ENCODE measurements at places on chromosomes 2 and 18.

- DNase-seq, result peak; percentile 66
Observed at GRCh38 chr2:101419096-101419663, 31.9 kb upstream of the CREG2 start.

- DNase-seq, result no peak
Observed at GRCh38 chr18:9215221-9215933, 78.8 kb downstream of the ANKRD12 start.

DNA sequence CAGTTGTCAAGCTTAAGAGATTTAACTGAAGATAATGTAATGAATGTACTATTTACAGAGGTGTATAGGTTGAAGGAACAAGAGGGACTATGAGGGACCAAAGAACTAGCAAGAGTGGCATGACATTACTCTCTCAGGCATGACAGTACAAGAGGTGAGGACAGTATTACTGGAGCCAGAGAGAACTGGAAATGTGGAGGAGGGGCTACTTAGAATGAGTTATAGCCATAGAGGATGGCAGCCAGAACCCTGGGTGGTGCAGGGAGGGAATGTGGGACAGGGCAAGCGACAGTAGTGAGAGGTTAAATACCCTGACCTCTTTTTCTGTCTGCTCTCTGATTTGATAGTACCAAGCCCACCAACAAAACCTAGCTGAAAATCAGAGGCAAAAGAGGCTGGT lies 122.6 kb upstream of the UGP2 start:
- DNase-seq, result no peak

GRCh38 chr18:70459251-70459650 lies 170.4 kb downstream of the SOCS6 start:
- no peak for DNase-seq

GRCh38 chr2:230640540-230641011 lies 72.1 kb upstream of the CAB39 start:
- no peak for DNase-seq

DNA sequence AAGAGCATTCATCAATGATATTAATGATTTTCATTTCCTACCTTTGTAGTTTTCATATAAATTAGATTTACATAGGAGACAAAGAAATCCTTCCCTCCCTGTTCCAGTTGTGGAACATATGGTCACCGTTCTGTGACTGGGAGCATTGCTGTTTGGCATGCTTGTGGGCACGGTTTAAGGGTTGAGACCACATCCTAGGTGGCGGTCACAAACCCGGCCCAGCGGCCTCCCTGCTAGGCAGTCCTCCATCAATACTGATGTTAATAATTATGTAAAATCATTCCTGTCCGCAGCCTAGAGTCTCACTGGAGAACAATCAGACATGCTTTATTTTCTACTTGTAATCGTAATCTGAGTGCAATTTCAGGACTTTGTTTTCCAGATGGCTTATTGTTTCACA lies 117.9 kb downstream of the AGAP1 start:
- no peak for DNase-seq

DNA sequence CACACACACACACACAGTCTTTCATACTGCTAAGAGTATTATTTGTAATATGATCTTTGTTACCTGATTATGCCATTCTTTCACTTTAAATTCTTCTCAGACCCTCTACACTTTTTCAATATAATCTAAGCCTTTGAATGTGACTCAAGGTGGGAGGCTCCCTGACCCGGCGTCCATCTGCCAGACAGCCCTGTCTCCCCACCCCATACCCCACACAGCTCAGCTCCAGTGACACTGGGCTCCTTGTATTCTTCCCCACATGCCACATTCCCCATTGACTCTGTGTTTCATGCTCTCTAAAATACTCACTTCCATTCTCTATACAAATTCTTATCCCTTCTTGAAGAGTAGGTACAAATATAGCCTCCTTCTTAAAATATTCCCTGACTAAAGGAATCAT lies 442.2 kb downstream of the TGIF1 start:
- DNase-seq, result no peak

- DNase-seq, result no peak
Observed at GRCh38 chr2:150400849-150401248, 86.6 kb downstream of the RND3 start.

GRCh38 chr2:42184346-42184745 lies 15.2 kb downstream of the EML4 start:
- no peak for DNase-seq

- DNase-seq, result no peak
Observed at GRCh38 chr2:100397118-100397860, 20.2 kb downstream of the CHST10 start.

GRCh38 chr18:31658670-31659575 lies 25.5 kb downstream of the B4GALT6 start:
- no peak for DNase-seq

DNA sequence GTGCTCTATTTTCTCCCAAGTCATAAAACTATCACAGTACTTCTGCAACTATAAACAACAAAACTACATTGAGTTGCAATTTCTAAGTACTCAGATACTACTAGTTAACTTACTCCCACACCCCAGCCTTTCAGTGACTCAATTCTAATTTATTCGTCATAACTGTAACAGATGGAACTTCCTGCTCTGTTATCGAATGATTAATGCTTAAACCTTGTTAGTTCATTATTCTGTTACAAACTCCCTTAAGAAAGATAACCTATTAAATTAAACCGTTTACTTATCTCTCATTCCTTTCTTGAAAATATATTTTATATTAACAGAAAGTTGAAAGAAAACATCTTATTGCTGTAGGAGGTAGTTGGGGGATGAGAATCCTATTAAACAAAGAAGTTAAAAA lies 17.0 kb downstream of the TNFAIP6 start:
- no peak for DNase-seq

DNA sequence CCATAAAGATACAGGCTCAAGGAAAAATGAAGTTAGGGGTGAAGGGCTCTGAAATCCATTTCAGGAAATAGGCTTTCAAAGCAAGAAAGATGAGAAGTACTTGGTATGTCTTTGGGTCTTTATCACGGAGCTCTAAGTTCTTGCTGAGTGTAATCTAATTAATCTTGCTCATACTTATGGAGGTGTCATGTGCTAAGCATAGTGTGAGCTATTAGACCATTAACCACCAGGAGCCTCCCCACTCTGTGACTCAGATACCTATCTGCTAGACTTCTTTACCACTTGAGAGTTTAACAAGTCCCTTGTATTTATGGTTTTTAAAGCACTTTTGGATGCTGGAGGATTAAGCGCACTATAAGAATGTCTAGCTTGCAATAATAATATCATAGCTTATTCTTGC lies 678.7 kb downstream of the EPHA4 start:
- no peak for DNase-seq

GRCh38 chr2:85990084-85990483 lies 101.3 kb upstream of the ST3GAL5 start:
- DNase-seq, result no peak

GRCh38 chr2:204984518-204984917 lies 439.2 kb downstream of the PARD3B start:
- DNase-seq, result no peak

GRCh38 chr18:7889515-7889914 lies 322.4 kb downstream of the PTPRM start:
- DNase-seq, result no peak

- DNase-seq, result no peak
Observed at GRCh38 chr18:48545757-48546321, 7.0 kb downstream of the CTIF start.

GRCh38 chr2:147149575-147150240 lies 695.1 kb upstream of the ACVR2A start:
- DNase-seq, result no peak

- DNase-seq, result peak; percentile 21
Observed at GRCh38 chr2:86623043-86623493, 597 bp downstream of the RNF103 start.

GRCh38 chr18:907885-908757 lies 3.5 kb downstream of the ADCYAP1 start:
- DNase-seq, result no peak

DNA sequence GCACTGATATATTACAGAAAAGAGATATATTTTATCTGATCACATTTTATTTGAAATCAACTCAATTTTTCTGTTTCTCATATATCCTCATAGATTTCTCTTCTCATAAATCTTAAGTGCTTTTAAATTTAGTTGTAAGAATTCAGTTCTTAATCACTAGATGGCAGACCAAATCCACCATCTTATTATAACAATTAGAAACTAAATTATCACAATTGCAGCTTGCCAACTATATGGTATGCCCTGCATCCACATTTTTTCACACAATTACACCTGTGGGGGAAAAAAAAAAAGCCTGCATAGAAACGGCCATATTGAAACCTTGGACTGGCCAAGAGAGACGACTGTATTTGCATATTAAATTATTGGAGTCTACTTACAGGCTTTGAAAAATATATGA lies 64.4 kb downstream of the COL5A2 start:
- DNase-seq, result no peak

GRCh38 chr2:172461591-172462372 lies 34.4 kb downstream of the ITGA6 start:
- peak; percentile 82 for DNase-seq

- DNase-seq, result no peak
Observed at GRCh38 chr18:76977108-76977621, 154.8 kb downstream of the ZNF236 start.

- no peak for DNase-seq
Observed at GRCh38 chr2:44098050-44098449, 70.6 kb upstream of the PPM1B start.

- DNase-seq, result no peak
Observed at GRCh38 chr2:31236433-31237205, 2.7 kb downstream of the EHD3 start.

GRCh38 chr2:196361606-196362326 lies 190.4 kb upstream of the STK17B start:
- DNase-seq, result no peak

DNA sequence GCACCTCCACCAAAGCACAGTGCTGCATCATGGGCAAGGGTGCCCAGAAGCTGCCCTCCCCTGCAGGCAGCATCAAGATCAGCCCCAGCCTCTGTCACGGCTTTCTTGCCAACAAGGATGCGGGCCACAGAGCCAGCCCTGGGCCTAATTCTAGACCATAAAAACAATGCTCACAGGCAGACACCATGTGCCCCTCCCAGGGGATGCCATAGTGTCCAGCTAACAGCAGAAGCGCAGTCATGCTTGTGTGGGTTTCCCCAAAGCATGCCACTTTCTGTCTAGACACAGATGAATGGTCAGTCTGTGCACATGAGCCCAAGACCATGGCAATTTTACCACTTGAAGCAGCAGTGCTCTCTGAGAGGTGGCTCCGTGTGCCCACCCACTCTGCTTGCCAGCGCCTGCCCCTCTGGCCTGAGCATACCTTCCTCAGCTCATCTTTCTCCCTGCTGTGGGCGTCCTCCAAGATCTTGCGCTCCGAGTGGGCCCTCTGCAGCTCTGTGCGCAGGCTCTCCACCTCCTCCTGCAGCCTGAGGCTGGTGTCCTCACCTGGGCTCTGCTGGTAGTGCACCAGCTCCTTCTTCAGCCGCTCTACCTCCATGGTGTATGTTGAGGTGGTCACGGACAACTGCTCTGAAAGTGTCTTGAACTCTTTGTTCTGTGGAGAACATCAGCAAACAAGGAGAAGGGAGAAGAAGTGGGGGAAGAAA lies 81.3 kb upstream of the ACAA2 start:
- no peak for DNase-seq

DNA sequence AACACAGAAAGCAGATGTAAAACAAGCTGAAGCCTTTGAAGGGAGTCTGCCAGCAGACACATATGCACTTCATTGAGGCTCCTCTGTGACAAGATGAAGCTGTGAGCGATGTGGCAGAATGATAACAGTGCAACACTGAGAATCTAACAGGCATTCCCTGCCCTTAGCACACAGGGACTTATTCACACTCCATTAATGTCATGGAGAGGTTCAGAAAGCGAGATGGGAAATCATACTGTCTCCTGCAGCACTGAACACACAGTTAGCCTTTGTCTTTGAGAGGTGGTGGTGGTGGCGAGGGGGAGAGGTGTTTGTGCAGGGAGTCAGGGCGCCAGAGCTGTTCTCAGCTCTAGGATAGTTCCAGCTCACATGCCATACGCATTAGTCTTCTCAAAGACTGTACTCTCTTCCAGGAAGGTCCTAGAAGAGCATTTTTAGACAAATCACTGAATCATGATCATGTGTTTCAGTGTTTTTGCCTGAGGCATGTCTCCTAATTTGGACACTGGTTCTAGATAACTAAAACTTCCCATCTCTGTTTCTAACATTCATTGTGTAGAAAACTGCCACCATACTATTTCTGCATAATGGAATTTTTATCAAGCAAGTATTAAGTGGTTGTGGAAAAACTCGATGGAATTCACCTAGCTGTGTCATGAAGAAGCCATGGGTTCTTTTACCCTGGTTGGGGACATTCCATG lies 93.5 kb upstream of the ITGB6 start:
- DNase-seq, result no peak

DNA sequence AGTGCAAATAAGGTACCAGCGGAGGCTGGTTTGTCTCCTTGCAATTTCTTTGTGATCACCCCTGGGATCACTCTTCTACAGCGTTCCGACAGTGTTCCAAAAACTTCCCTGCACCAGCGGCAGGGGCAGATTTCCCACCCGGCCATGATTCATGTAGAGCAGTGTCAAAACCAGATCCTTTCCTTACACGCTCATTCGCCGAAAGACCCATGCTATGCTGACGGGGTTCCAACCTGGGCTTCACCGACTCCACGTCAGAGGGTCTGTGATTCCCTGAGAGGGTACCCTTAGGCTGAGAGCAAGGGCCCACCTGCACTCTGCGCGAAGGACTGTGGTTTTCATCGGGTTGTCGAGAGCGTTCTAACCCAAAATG lies 423 bp upstream of the TTC27 start:
- no peak for DNase-seq

- DNase-seq, result no peak
Observed at GRCh38 chr18:79208906-79209305, 139.7 kb downstream of the ATP9B start.

- no peak for DNase-seq
Observed at GRCh38 chr18:31030574-31031278, 11.8 kb downstream of the DSC3 start.

GRCh38 chr2:109545828-109546713 lies 67.7 kb downstream of the SEPTIN10 start:
- peak; percentile 26 for DNase-seq

- DNase-seq, result no peak
Observed at GRCh38 chr2:239780236-239780994, 244.7 kb downstream of the NDUFA10 start.

DNA sequence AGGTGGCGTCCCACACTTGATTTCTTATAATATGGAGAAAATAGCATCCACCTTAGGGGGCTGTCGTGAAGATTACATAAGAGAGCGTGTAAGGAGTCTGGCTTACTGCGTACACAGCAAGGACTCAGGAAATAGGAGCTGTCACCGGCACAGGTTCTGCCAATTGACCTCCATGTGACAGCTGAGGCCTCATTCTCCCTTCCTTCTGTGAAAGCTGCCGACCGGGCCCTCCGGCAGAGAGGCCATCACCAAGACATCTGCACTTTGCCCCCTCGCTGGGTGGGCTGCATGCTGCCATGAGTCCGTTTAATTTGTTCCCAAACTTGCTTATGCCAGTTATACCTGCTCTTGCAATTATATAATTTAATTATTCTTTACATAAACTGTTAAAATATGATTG lies 27.7 kb downstream of the HS1BP3 start:
- DNase-seq, result no peak

DNA sequence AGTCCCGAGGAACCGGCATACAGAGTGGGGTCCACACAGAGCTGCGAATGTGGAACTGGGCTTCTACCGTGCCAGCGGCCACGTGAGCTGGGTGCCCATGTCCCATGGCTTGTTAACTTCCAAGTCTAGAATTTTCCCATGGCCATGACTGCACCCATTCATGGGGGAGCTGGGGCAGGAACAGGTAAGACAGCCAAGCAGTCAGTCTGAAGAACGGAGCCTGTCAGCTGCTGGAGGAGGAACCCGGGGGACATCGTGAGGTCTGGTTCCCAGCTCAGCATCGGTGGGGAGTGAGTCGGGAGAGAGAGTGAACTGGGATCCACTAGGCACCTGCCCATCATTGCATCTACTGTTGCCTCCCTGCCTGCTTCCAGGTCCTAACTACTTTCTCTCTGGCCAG lies 86.9 kb downstream of the SH3RF3 start:
- no peak for DNase-seq
